Activated T-cell treated with anti-CD3 and anti-CD28 coated beads for 24 hours (primary cell): ENCODE measurements at places on chromosomes 12 and 14.

- no peak for DNase-seq
These were observed 6.0 kb upstream of the CHD4 start for GRCh38 chr12:6613015-6613775.

- no peak for DNase-seq
These were observed 38.3 kb downstream of the GYS2 start for GRCh38 chr12:21566223-21566906.

- no peak for DNase-seq
These were observed 130.6 kb downstream of the ATP23 start for GRCh38 chr12:58071994-58072393.

- no peak for DNase-seq
These were observed 87.4 kb upstream of the SLC38A2 start for GRCh38 chr12:46459861-46460545.

DNA sequence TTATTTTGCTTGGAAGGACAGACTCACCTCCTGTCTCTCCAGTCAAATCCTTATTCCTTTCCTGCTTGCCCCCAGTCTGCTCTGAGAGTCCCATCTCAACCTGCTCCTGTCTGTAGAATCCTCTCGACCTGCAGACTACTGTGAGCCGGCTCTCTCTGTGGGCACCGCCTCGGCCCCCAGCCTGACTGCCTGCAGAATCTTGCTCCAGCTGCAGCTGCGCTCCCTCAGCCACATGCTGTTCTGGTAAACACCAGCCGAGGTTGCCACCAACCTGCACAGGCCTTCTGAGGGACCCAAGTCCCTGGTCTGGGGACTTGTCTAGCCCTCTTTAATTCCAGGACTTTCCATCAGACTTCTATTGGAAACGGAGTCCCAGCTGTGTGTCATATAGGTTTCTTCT, 44.8 kb upstream of the PRMT8 start:
- no peak for DNase-seq

DNA sequence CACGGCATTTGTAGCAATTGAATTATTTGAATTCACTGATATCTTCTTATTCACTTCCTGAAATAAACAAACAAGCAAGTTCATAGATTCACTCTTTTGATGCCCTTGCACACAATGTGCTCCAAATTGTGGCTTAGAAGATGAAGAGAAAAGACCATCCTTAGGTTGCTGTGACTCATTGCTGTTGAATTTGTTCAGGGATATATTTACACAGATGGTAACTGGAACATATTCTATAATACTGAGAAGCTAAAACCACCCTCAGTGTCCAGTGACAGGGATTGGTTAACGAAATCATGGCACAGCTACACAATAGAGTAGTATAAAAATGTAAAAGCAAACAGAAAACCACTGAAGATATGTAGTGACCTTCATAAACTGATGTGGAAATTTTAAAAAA, 3.1 kb downstream of the PRB4 start:
- DNase-seq: no peak

DNA sequence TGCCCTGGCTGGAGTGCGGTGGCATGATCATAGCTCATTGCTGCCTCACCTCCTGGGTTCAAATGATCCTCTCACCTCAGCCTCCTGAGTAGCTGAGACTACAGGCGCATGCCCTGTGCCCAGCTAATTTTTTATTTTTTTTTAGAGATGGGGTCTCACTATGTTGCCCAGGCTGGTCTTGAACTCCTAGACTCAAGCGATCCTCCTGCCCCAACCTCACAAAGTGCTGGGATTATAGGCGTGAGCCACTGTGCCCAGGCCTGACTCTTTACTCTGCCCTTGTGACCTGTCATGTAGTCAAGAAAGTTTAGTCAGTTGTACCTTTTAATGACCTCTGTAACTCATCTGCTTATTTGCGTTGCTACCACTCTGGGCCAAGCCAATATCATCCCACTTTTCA, 55.7 kb downstream of the PROX2 start:
- no peak for DNase-seq

- DNase-seq: no peak
These were observed 62.9 kb downstream of the EPS8 start for GRCh38 chr12:15726027-15726877.

DNA sequence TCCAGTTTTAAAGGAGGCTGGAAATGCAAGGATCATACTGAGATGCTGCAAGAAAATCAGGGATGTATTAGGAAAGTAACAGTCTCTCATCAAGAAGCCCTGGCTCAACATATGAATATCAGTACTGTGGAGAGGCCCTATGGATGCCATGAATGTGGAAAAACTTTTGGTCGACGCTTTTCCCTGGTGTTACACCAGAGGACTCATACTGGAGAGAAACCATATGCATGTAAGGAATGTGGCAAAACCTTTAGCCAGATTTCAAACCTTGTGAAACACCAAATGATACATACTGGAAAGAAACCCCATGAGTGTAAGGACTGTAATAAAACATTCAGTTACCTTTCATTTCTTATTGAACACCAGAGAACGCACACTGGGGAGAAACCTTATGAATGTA, 24.5 kb downstream of the ZNF891 start:
- no peak for DNase-seq

DNA sequence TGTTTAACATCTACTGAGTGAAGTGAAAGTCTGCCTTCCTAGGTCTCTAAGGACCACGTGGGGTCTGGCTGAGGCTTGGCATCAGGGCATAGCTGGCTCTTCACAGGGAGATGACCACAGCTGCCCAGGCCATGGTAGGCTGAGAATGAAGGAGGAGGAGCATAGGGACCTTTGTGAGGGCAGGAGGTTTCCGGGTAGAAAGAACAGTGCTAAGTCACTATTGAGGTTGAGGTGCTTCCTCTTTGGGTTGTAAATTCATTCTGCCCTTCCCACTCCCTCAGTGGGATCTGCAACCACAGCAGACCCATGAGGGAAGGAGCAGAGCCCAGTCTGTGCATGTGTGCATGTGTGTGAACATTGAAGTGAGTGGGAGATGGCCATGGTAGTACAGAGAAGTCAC, 909.6 kb downstream of the VRK1 start:
- DNase-seq: no peak

GRCh38 chr14:45793081-45793480, 540.1 kb upstream of the MIS18BP1 start:
- no peak for DNase-seq

DNA sequence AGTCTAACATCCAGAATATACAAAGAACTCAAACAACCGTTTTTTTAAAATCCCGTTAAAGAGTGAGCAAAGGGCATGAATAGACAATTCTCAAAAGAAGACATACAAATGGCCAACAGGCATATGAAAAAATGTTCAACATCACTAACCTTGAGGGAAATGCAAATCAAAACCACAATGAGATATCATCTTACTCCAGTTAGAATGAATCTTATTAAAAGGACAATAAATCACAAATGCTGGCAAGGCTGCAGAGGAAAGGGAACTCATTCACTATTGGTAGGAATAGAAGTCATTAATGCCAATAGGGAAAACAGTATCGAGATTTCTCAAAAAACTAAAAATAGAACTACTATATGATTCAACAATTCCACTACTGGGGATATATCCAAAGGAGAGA, 520.1 kb downstream of the RMST start:
- no peak for DNase-seq

DNA sequence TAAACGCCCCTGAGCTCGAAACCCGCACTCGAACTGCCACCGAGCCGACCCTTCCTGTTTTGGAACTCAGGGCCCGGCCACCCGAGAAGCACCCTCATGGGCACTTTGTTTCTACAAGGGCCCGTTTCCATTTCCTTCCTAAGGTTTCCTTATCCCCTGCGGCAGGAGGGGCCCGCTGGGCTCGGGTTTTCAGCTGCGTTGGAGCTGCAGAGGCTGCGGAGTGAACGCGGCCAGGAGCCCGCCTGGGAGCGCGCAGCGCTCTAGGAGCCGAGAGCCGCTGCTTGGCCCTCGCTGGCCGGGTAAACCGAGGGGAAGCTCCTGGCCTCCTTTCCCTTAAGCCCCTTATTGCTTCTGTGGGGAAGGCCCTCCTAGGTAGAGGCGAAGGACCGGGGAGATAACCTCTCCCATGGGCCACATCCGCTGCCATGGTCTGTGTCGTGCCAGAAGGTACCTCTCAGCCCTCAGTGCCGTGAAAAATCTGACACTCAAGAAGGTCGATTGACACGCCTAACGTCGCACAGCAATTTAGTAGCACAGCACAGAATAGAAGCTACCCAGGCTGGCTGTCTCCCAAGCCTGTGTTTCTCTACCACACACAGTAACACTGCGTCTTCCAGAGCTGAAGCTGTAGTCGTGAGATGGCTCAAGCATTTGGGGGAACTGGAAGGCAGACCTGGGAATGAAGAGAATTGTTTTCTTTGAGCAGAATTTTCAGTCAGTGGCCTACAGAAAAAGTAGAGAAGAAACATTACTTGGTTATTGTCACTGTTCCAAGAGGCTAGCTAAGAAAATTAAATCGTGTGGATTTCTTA, 12.9 kb upstream of the CALM1 start:
- DNase-seq: peak; percentile 40

GRCh38 chr12:2009623-2010022, 5.4 kb upstream of the DCP1B start:
- no peak for DNase-seq

- no peak for DNase-seq
These were observed 1.6 kb downstream of the ANKRD33 start for GRCh38 chr12:51889216-51890132.

DNA sequence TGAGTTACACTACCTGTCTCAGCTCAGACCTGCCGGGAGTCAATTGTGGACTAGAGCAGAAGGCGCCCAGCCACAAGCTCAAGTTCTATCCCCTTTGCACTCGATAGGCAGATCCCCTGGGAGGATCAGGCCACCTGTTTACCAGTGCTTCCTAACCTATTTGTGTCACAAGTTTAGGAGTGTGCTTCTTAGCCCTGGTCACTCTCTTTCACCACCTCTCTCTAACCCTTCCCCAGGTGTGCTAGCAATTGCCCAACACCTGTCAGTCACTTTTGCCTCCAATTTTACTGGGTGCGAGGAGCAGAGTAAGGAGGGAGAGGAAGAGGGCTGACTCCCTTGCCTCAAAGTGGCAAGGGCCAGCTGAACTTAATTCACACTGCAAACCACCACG, 745 bp upstream of the NAA30 start:
- peak; percentile 2 for DNase-seq

DNA sequence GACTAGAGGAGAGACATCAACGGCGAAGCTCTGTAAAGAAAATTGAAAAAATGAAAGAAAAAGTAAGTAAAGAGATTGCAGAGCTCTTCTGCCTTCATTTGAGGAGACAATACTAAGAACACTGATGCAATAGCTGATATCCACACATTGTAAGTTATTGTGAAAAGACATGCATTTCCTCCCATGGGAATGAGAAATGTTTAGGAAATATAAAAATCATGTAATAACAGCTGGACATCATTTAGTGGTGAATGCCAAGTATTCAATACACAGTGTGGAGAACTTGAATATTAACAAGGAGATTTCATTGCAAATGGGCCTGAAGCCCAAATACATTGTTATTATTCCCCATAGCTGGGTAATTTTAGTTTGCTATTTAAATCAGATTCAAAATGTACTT, 179.2 kb downstream of the KICS2 start:
- DNase-seq: no peak

DNA sequence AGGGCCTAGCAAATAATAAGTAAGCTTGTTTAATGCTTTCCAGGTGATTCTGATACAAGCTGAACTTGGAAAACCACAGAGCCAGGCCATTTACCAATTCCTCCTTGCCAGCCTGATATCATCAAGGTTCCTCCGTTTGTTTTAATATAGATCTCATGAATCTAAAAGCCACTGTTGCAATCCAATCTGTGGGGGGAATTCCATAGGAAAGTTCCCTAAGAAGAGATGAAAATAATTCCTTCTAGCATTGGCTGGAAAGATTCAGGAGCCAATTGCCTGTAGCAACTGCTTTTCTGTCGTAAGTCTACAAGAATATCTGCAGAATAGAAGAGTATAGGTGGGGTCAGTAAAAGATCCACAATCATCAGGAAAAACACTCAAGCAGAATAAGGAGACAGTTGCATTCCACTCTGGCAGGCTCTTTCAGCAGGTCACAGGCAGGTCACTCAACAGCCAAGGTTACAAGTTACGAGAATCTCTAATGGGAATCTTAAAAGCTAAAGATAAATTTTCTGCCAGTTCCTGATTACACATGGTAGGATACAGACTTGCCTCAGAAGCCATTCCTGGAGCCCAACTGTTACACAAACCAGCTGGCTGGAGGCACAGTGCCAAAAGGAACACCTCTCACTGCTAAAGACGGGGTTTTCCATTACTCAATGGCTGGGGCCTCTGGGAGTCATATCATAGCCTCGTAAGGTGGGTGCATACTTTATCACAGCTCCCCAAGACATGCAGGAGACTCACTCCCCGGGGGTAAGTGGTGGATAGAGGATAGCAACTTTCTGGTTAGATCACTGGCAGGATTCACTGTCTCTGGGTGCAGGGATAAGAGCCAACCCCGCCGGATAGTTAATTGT, 43.6 kb downstream of the FGD6 start:
- no peak for DNase-seq

DNA sequence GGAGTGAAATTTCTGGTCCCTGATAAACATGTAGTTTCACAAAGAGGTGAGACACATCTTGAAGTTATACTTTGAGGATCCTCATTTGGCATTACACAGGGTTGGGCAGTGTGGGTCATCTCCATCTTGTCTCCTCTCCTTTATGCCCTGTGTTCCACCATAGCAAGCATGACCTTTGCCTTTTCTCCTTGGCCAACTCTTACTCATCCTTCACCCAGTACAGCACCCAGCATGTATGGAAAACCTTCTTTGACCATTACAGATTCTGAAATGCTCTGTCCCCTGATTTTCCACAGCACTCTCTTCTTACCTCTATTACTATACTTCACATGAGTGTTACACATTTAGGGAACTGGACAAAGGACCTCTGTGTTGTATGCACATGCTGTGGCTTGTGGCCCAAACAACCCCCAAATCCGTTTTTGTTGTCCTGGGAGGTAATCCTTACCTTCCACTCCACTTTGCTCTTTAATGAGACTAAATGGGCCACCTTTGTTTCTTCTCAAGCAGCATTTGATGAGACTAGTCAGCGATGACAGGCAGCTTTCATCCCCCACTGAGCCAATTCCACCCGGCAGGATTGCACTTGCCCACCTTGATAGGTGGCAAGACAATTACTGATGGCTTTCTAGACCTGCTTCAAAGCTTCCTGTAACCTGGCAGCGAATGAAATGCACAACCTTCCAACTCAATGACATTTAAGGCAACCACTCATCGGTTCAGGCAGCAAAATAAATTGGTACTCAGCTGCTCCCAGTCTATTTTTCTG, 163.5 kb downstream of the MON2 start:
- DNase-seq: no peak

GRCh38 chr12:5506295-5506694, 74.4 kb downstream of the NTF3 start:
- no peak for DNase-seq
